ENCODE measurements at places on chromosomes 7 and 10.

DNA sequence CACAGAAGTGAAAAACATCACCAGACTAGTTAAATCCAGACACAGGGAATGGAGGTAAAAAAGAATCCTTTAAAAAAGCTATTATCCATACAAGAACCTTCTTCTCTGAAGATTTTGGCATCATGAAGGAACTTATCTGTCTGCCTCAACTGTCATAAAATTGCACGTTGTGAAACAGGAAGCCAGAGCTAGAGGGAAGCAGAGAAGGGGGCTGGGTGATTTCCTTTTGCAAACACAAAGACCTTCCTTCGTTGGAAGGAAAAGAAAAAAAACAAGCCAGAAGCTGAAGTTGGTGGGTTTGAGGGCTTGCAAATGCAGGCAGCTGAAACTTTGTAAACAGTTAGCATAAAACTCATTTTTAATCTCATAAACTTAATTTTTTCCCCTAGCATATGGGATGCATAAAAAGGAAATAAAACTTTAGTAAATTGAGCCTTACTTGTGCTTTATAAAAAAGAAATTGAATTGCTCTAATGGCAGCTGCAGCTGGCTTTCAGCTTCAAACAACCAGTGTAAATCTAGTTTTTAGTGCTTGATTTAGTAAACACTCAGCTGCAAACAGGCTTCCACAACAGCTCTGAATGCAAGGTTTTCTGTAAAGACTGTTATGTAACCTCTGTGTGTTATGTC is 101.6 kb downstream of the OTUD1 start:
- no peak for DNase-seq

GRCh38 chr7:106566672-106567071 is 94.3 kb downstream of the CCDC71L start:
- DNase-seq = no peak

- DNase-seq = no peak
Measured at GRCh38 chr7:44324204-44324480, 1.3 kb downstream of the CAMK2B start.

GRCh38 chr10:84348447-84348846 is 20.1 kb downstream of the CCSER2 start:
- DNase-seq = no peak

- DNase-seq = no peak
Measured at GRCh38 chr10:48461623-48462481, 143.0 kb downstream of the ARHGAP22 start.

GRCh38 chr10:122844146-122844545 is 1.5 kb downstream of the CUZD1 start:
- no peak for DNase-seq

- no peak for DNase-seq
Measured at GRCh38 chr10:14022052-14022451, 308.7 kb downstream of the FRMD4A start.

DNA sequence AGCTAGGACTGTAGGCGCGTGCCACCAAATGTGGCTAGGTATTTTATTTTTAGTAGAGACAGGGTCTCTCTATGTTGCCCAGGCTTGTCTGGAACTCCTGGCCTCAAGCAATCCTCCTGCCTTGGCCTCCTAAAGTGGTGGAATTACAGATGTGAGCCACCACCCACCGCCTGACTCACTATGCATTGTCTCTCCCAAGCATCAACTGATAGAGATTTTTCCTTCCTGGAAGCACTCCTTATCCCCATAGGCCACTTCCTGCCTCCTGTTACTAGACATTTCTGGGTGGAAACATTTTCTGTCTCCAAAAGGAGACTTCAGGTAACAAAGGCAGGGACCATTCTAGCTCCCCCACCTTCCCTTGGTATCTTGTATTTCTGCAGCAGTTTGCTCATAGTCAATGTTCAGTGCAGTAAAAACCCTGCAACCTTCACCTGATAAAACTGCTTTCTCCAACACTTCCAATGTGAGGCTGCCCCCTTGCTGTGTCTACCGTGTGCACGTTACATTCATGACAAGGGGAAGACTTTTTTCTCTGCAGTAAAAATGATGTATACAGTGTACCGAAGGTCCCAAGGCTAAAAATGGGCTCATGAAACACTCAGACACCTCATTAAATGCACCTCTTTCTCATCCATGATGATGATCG is 84.9 kb downstream of the NHLRC2 start:
- no peak for DNase-seq

DNA sequence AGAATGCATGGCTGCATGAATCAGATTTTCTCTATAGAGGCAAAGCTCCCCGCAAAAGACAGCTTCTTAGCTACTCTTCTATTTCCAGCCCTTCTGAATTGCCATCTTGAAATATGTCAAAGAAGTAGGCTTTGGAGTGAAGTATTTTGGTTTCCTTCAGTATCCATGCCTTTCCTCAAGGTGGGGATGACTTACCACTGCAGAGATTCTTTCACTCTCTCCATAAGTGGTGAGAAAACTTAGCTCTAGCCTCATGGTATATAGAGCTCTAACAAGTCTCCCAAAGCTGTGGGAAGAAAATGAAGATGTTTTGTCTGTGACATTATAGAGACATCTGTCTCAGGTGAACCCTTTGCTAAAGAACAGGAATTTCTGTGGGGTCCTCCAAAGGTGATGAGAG is 89.6 kb upstream of the ITGB1 start:
- no peak for DNase-seq

DNA sequence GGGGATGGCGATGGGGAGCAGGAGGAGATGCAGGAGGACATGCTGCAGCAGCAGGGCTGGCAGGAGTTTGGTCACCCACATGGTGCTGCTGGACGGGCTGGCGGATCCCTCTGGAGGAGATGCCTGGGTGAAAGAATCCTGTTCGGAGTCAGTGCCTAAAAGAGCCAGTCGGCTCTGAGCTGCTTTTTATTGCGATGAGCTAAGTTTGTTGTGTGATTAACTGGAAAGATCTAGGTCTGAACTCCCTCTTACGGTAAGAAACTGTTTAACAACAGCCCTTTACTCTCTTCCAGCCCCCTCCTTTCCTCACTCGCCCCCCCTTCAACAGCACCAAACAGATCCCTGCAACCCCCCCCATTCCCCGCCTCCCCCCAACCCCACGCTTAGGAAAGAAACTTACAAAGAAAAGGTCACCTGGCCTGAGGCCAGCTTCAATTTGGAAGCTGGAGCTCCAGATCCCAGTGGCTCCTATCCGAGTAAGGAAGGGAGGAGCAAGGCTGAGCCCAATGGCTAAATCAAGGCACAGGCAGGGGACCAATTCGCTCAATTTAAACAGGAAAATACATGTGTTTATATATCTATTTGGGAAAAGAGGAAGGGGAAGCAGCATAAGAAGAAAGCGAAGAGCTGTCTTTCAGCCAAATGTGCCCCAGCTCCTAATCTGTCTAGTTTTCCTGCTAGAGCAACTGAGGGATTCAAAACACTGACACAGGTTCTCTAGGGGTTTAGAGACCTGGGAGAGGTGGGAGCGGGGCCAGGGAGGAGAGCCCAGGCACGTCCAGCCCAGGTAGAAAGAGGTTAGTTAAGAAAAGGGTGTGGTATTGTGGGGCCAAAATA is at the start of gene HGF:
TSS of gene HGF (minus strand) at position 157 of the 837 bp plus-strand sequence. CDS start at position 81, 76 bp downstream.
- DNase-seq = no peak

GRCh38 chr10:83945982-83946718 is 193.2 kb upstream of the GHITM start:
- DNase-seq = no peak

- DNase-seq = no peak
Measured at GRCh38 chr7:66558660-66559465, 69.8 kb upstream of the KCTD7 start.

DNA sequence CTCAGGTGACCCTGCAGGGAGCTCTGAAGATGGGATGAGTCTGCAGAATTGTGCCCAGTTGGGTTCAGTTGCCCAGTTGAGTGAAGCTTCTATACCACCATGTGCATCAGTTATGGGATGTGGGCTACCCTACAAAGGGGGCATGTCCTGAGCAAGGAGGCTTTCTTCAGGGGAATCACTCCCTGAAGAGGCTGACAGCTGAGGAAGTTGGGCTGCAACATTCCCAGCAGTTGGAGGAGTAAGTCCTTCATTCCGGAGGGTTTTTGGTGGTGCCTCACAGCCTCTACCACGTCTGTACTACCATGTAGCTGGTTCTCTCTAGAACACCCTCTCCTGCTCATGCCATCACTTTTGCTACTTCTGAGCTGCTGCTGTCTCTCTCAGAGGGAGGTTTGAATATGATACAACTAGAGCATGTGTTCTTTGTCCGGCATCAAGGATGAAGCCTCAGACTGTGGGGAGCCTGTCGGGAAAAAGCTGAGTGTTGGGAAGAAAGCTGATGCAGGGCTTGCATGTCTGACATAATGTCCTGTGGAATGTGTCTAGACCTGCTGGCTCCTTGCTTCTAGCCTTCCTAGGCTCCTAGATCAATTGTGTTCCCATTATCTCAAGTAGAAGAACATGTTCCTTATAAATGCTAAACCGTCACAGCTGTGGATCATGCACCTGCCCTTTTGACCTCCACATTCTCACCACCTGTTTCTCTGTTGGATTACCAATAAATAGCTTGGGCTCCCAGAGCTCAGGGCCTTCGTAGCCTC is 355.8 kb downstream of the CCSER2 start:
- DNase-seq = no peak

- no peak for DNase-seq
Measured at GRCh38 chr10:19816411-19817230, at the start of gene PLXDC2. PLXDC2 (plus strand) TSS chr10:19816432.

GRCh38 chr7:22238354-22239311 is 118.3 kb downstream of the RAPGEF5 start:
- no peak for DNase-seq

DNA sequence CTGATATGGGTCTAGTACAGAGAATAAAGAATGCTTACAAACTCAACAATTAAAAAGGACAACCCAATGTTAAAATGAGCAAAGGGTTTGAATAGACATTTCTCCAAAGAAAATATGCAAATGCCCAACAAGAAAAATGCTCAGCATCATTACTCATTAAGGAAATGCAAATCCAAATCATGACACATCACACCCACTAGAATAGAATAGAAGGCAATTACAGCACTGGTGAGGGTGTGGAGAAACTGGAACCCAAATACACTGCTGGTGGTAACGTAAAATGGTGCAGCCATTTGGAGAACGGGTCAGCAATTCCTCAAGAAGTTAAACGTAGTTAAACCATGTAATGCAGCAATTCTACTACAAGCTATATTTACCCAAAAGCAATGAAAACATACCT is 53.8 kb downstream of the KDM7A start:
- DNase-seq = no peak

DNA sequence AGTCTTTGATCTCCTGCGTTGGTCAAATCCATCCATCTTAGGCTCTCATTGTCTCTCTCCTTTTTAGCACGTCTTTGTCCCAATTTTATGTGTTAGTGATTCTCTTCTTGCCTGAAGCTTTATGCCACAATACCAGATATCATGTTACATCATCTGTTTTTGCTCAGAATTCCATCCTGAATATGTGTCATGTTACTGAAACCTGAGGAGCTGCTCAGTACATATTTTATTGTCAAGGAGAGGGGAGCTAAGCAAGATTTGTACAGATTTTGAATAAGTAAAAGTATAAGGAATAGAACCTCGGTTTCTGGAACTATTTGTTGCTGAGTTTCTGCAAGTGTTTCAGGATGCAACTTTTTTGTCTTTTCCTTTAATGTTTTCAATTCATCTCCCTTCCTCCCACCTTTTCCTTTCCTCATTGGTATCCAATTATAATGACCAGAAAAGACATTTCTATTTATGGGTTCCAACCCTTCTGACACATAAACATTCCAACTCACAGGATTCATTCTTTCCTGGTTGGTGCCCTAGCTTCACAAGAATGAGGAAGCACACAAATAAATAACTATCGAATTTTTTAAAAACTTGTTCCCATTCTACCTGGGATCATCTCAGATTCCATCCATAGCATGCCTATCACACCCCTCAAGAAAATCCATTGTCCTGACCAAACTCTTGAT is 291.8 kb downstream of the CRPPA start:
- DNase-seq = no peak

GRCh38 chr10:103855852-103856796 is 748 bp upstream of the SH3PXD2A start:
- DNase-seq = peak; percentile 70

DNA sequence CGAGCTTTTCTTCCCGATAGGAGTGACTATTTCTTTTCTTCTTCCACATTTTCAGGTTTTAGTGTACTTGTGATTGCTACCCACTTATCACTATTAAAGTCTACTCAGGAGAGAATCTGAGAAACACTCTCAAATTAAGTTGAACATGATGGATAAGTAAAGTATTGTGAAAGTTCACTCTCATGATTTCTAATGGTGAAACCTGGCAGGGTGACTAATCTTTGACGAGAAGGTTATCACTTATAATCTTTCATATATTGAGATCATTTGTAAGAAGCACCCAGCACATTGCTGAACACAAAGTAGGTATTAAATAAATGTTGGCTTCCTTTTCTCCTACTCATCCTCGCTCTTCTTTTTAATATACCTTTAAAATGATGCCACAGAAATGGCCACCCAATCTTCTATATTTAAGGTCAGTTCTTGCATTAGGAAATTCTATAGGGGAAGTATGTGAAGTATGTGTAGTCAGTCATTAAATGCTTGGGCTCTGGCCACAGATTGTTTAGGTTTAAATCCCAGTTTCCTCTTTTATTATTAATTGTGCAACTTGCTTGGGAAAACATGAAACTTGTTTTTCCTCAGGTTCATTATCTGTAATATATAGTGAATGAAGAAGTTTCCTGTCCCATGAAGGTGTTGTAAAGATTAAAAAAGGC is 3.1 kb upstream of the CFTR start:
- DNase-seq = no peak

GRCh38 chr7:66352071-66352470 is 146.9 kb downstream of the TPST1 start:
- peak; percentile 30 for DNase-seq

- DNase-seq = no peak
Measured at GRCh38 chr10:3761904-3762303, 23.1 kb downstream of the KLF6 start.

- DNase-seq = no peak
Measured at GRCh38 chr7:84847790-84848189, 339.1 kb downstream of the SEMA3D start.

DNA sequence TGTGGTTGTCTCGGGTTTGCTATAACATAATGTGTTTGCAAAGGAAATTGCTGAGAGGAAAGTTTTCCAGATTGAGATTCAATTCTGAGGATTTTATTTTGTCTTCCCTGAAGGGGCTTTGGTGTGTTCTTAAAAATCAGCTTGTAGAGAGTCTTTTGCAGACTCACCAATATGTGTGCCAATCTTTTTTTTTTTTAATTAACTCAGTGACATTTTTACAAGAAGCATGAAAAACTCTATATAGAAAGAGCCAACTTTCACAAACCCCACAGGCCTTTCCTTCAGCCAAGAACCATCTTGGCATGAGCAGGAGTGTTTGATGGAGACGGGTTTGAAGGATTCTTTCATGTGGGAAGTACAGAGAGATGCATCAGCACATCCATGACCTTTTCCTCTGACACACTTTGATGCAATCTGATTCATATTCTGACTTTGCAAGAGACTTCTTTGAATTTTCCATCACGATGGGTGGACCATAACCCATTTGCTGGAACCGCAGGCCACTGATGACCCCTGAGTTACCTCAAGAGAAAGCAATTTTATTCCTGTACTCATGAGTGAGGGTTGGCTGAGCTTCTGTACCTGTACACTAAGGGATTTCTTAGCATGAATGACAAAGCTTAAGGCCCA is 892.6 kb downstream of the XPNPEP1 start:
- no peak for DNase-seq

- no peak for DNase-seq
Measured at GRCh38 chr10:88042160-88043100, 179.0 kb downstream of the PTEN start.

GRCh38 chr7:108226816-108227299 is 96.7 kb upstream of the LAMB4 start:
- DNase-seq = no peak

- DNase-seq = peak; percentile 22
Measured at GRCh38 chr10:121662945-121663917, 65.0 kb upstream of the FGFR2 start.

All from HuH-7.5 (cell line).